ENCODE measurements at places on chromosomes 6 and 20.

DNA sequence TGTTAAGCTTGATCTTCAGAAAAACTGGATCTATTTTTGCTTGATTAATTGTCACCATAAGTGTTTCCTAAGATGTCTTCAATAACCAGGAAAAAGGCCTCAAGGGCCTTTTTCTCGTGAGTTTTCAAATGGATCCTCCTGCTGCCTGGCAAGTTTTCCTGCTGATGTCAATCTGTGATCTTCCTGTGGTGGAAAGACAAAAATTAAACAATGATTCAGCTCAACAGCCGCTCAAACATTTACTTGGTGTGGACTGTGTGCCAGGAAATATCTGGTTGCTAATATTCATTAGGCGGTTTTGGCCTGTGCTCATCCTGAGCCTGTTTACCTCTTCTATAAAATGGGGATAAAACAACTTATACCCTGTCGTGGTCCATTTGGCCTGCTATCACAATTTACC, 35.4 kb upstream of the SSTR4 start:
- DNase-seq: peak; percentile 11

- peak; percentile 76 for DNase-seq
Observed at GRCh38 chr6:19836799-19837510, at the start of gene ID4. Gene ID4, plus strand, starts transcription at chr6:19837370. Its CDS starts 385 bp downstream, at chr6:19837755.

DNA sequence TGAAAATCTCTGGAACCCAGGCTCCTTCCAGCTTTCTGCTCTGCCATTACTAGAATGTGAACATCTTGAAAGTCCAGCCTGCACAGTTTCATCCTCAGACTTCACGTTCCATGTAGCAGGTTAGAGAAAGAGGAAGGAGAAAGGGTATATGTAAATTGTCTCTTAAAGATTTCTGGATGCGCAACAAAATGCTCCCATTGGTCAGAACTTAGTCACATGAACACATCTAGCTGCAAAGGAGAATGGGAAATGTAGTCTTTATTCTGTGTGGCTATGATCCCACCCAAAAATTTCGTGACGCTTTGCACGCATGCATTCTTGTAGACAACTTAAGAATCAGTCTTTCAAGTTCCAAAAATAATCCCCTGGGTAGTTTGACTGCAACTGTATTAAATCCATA, 46.4 kb upstream of the CHD6 start:
- peak; percentile 25 for DNase-seq

DNA sequence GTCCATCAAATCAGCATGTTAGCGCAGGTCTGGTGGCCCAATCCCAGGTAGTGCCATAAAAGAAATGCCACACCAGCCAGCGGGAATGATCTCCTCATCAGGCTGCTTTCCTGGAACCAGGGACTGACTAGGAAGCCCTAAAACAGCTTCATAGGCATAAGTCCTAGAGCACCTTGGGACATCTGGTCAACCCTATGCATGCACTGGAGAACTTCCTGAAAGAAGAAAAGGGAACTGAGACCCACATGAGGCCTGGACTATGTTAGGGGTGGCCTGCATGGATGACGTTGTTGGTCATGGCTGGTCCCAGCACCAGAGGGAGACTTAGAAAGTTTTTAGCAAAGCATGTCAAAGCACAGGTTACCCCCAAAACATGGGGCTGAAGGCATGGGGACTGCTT, 7.6 kb upstream of the KCNK16 start:
- DNase-seq: no peak

DNA sequence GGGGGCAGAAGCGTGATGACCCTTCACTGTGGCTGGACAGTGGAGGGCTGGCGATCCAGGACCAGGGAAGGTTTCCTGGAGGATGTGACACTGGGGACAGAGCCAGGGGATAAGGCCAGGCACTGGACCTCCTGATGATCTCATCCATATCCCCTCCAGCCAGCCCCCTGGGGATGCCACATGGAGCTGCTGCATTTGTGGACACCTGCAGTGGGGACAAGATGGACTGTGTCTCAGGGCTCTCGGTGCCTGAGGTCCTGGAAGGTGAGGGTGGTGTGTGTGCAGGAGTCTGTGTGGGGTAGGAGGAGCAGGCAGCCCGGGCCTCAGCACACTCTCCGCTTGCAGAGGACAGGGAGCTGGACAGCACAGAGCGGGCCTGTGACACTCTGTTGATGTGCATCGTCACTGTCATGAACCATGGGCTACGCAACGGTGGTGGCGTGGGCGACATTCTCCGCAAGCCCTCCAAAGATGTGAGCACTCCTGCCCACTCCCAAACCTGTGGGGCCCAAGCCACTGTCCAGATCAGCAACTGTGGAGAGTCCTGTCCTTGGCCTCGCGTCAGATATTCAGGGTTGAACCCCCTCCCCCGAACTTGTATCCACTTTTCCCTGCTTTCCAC, 19.9 kb downstream of the UQCC2 start:
- no peak for DNase-seq

DNA sequence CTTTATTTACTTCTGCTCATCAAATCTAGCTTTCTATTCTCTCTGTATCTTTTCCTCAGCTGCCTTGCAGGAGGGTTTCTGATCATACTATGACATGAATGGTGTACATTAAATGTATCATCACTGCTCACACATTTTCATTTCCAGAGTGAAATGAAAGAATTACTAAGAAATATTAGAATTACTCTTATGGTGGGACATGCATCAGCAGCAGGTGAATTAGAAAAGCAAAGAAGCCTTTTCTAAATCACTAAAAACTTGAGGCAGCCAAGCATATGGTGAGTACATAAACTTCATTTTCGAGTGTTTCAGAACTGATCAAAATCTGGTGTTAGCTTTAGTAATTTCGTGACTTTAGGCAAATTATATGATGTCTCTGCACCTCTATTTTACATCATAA, 23.6 kb downstream of the IL17A start:
- no peak for DNase-seq

DNA sequence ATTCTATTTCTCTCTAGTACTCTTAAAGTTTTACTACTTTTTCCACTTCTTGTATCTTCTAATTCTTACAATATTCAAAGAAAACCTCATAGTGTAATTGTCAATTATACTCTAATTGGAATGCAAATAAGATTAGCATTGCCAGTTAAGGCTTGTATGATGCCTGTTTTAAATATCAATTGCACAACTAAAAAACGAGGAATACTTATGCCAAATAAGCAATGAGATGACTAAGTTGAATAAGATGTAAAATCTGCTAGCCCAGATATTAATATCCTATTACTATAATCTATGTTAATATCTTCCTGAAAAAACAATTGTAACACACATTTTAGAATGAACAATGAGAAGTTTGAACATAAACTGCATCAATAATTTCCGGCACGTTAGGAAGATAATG, 13.3 kb upstream of the AKAP7 start:
- DNase-seq: peak; percentile 11

GRCh38 chr6:3045777-3046176, 22.5 kb upstream of the RIPK1 start:
- DNase-seq: no peak

- no peak for DNase-seq
Observed at GRCh38 chr6:75348882-75349261, 64.3 kb upstream of the TMEM30A start.

All from fibroblast of mammary gland (primary cell).